ENCODE measurements at places on chromosomes 12 and 14.

DNA sequence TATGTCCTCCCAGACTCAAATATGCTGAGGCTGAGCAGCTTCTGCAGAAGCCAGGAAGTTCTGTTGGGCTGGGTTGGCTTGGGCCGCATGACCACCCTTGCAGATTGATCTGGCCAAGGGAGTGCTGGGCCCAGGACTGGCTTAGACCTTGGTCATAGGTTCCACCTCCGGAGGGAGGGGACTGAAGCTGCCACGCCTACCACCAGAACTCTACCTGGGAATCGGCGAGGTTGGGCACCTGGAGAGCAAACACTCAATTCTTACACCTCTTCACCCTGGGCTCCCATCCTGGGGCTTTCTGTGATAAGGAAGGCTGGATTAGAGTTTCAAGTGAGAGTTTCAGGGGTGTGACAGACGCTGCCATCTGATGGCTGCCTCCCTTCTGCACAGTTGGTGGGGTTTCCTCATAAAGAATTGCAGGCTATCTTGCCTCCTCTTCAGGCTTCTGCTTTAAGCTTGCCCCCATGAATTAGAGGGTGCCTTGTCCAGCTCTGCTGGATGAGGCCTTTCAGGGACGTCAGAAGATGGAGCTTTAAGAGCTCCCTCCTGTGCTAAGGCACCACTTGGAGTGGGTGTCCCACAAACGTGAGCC is 5.8 kb downstream of the SLC24A4 start:
- DNase-seq, result no peak

DNA sequence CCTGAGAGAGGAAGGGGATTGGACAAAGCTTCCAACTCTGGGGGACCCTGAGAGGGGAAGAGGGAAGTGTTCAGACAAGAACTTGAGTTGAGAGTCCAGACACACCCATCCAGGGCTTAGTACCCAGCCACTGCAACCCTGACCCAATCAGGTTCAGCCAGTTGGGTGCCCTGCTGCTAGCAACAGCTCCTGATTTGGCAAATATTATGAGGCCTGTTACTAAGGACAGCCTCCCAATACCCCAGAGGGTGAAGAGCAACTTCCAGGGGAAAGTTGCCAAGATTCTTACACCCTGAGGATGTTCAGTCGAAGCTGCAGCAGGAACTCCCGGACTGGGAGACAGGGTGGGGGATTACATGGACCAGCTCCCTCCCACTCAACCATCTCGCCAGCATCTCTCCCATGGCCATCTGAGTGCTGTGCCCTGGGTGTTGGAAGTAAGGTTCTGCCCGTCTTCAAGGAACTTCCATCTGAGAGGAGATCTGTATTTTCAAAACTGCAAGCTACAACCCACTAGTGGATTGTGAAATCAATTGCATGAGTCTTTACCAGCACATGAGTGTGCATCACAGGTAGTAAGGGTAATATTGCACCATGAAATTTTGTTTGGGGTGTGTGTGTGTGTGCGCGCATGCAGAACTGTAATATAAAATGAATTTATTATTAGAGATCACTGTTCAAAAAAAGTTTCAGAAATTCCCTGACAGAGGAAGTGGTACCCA is 11.5 kb upstream of the KRT78 start:
- DNase-seq, result no peak

DNA sequence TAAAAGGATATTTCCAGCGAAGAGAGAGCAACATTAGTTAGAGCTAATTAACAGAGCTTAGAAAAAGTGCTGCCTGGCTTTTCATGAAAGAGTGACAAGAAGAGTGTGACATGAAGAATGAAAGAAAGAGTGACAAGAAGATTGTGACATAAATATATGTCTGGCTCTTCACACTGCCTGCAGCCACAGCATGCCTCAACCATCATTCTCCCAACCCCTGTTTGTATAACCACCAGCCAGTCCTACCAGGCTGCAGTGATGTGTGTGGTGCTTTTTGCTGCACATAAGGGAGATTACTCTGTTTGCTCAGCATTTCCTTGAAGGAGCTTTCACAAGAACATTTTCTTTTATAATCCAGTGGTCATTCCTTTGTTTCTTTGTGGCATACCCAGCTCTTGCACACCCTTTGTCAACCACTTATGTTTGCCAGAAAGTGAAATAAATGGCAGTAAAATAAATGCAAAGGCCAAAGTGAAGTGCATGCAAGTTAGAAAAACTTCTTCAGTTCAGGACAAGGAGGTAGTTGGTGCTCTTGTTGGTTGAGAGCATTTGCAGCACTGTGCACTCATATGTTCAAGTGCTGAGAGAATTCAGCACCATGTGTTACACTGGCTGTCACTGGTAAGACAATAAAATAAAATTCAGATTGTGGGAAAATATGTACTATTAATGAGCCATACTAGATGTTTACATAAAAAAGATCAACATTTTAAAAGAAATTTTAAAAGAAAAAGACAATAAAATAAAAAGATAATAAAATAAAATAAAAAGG is 50.6 kb downstream of the KIF21A start:
- DNase-seq, result no peak

GRCh38 chr12:109663795-109664194 is 49.8 kb upstream of the FAM222A start:
- DNase-seq, result no peak

- no peak for DNase-seq
These were observed 215.0 kb downstream of the KIF26A start for GRCh38 chr14:104353221-104353920.

GRCh38 chr14:64502887-64503433 is 678 bp downstream of the ZBTB25 start:
- DNase-seq, result no peak

- DNase-seq, result no peak
These were observed 24.0 kb downstream of the CCDC38 start for GRCh38 chr12:95918194-95918993.

DNA sequence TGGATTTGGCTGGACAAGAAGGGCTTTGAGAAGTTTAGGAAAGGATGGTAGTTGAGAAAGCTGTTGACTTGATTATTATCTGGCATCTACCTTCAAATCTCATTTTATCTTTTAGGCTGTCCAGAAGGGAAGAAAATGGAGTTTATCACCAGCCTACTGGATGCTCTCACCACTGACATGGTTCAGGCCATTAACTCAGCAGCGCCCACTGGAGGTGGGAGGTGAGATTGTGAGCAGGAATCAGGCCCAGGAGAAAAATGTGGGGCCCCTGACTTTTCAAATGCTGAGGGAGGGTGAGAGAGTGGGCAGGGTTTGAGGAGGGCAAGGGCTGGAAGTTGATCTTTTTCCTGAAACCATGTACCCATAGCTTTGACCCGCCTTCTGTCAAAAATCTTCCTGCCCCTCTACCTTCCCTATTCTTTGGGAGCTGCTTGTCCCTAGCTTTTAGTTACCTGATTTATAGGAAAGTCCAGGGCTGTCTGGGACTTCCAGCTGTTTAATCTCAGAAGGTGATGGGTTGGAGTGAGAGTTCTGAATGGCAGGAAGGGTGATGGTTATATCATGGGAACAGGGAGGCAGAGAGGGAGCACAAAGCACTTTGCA is 134.2 kb downstream of the SMOC1 start:
- DNase-seq, result no peak

- DNase-seq, result no peak
These were observed 83.0 kb downstream of the PPFIBP1 start for GRCh38 chr12:27606986-27607385.

DNA sequence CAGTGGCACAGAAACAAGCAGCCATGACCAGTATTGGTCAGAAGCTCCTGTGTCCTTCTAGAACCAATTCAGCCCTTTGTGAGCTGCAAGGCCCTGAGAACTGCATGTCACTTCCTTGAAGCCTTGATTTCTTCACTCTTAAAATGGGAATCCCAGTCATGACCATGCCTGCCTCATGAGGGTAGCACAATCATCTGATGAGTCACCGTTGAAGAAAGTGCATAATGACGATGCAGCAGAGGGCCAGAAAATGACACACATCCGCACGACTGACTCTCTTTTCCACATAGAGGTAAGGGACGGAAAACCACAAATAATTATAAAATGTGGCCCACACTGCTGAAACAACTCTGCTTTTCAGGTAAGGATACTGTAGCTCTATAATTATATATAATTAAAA is 777.4 kb downstream of the BCL11B start:
- DNase-seq, result no peak

GRCh38 chr12:100656856-100657255 is 83.4 kb downstream of the GAS2L3 start:
- peak; percentile 93 for DNase-seq

GRCh38 chr14:61927520-61927919 is 165.3 kb downstream of the SNAPC1 start:
- no peak for DNase-seq

- no peak for DNase-seq
These were observed 1.7 kb downstream of the TBX3 start for GRCh38 chr12:114682106-114682784.

DNA sequence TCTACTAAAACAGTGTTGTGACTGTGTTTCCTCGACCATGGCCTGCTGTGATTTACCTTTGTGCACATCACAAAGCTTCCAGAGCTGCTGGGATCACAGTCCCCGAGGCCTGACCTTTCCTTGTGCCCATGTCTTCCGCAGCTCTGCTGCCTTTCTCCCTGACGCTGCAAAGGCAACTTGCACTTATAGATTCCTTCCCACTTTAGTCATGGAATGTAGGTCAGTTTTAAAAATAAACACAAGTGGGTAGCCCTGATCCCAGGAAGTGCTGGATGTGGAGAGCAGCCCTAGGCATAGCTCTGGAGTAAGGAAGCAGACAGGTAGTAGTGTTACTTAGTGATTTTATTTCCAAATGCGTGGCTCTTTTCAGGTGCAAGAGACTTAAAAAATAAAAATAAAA is 825.7 kb downstream of the AACS start:
- no peak for DNase-seq

GRCh38 chr12:44358636-44359035 is 517.5 kb downstream of the NELL2 start:
- no peak for DNase-seq

- no peak for DNase-seq
These were observed 288.2 kb upstream of the TMPO start for GRCh38 chr12:98227162-98227561.

- DNase-seq, result no peak
These were observed 4.7 kb upstream of the COCH start for GRCh38 chr14:30869551-30870155.

DNA sequence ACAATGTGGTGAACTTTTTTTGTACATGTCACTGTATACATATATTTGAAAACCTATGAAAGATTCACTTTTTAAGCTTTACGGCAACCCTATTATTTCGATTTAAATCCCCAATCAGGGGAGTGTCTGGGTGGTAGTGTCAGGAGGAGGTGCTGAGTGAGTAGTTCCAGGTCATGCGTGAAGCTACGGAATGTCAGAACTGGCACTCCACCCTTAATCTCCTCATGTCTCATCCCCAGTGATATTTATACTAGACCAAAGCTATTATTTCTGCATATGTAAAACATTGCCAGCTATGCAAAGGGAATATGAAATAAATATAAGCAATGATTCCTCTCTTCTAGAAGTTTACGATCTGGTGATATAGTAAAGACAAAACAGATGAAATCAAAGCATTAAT is 12.3 kb downstream of the NR1H4 start:
- DNase-seq, result no peak

DNA sequence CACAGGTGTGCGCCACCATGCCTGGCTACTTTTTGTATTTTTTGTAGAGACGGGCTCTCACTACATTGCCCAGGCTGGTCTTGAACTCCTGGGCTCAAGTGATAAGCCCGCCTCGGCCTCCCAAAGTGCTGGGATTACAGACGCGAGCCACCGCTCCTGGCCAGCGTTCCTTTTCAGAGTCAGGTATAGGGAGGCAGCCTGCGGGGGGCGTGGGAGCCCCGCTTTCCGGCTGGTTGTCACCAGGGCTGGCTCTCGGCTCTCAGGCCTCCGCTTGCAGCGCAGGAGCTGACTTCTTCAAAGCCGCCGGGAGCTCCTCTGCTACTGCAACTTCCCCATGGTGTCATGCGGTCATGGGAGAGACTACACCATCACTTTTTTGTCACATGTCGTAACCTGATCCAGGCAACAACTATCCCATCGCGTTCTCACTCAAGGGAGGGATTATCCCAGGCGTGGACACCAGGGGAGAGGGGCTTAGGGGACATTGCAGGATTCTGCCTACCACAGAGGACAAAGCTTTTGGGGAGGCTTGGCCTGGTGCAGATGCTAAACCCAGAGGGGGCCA is 129.4 kb downstream of the SCARB1 start:
- no peak for DNase-seq

- DNase-seq, result no peak
These were observed 9.4 kb downstream of the SETD1B start for GRCh38 chr12:121812921-121813896.
